Foreskin keratinocyte (primary cell): ENCODE measurements at places on chromosomes 5 and 9. TPM values are rescaled to one million over a fixed set of nuclear protein-coding genes. Genes with fewer than 3 reads are reported as not detected.

Gene S100Z
- polyA plus RNA-seq: not detected in 2 replicates

DNA sequence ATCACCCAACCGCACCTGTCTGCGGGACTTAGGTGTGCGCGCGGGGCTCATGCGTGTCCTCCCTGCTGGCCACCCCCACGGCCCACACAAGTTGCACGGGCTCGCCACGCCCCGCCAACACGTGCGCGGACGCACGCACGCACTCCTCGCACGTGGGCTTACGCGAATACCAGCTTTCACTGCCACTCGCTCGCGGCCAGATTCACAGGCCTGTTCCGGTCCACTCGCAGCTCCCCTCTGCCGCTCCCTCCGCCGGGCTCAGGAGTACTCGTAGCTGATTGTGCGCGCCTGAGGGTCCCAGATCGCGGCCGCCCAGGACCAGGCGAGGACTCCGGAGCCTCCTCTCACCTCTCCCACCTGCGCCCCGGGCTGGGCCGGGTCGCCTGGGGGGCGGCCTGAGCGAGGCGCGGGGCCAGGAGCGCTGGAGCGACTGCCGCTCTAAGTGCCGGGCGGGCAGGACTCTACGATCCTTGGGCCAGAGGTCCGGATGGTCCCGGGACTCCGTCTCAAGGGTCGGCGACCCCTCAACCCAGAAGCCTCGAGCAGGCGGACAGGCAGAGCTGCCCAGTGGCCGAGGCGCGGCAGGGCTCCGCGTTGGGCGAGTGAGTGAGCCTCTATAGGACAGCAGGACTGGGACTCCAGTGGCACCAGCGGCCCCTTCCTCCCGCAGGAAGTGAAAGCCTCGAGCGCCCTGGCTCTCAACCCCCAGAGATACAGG, 3.4 kb downstream of the PCDHGC5 start:
- no peak for DNase-seq

DNA sequence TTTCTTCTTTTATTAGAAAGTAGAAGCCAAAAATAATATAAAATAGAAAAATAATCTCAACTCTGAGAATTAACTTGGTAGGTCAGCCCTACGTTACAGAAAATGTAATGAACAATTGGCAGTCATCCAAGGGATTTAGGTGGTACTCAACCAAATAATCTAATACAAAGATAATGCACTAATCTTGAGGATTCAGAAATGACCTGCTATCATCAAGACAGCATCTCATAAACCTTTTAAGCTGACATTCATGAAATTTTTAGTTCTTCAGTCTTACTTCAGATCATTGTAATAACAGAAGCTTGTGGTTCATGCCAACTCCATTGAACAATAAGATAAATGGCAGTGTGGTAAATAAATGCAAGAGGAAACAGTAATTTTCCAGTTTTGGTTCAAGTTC, 1058.0 kb downstream of the MAT2B start:
- no peak for DNase-seq

GRCh38 chr5:149147676-149148075, 6.4 kb downstream of the ABLIM3 start:
- no peak for DNase-seq

Gene ZNF454
- 0.18 and 0.32 TPM in 2 replicates for polyA plus RNA-seq

DNA sequence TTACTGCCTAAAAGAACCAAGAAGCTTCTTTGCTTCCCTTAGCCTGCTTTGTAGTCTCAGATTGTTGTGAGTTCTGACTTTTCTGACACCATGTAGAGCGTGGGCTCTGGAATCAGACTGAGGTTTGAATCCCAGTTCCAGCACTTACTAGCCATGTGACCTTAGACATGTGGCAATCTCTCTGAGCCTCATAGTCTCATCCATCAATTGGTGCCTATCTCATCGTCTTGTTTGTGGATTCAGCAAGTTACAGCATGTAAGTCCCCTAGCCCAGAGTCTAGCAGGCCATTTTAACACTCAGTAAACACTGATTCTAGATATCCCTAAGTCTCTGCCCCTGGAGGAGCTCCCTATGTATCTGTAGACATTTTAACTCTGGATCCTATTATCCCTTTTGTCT, 94.7 kb downstream of the ANGPTL2 start:
- DNase-seq: peak; percentile 24

Gene PCDHB5
- 0.03 TPM in 1 of 2 replicates, not detected in the other for polyA plus RNA-seq

Gene LHX3
- not detected in 2 replicates for polyA plus RNA-seq

GRCh38 chr9:135926402-135927194, 19.3 kb upstream of the CAMSAP1 start:
- peak; percentile 70 for DNase-seq

Gene AGGF1
- polyA plus RNA-seq: 6.2 and 7.7 TPM in 2 replicates

DNA sequence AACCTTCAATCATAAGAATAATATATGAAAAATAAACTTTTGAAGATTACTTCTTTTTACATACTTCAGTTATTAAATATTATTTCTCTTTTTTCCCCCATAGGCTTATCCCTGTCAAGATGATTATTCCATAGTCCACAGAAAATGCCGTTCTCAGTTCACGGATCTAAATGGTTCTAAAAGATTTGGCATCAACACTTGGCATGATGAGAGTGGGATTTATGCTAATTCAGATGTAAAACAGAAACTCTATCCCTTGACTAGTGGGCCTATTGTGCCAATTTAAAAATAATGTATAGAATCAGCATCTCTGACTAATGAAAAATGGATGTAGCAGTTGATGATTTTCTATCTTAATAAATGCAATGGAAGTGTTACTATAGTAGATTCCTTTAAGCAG, 85.2 kb downstream of the CFAP95 start:
- no peak for DNase-seq

Gene GADD45G
- 0.06 TPM in 1 of 2 replicates, not detected in the other for polyA plus RNA-seq

DNA sequence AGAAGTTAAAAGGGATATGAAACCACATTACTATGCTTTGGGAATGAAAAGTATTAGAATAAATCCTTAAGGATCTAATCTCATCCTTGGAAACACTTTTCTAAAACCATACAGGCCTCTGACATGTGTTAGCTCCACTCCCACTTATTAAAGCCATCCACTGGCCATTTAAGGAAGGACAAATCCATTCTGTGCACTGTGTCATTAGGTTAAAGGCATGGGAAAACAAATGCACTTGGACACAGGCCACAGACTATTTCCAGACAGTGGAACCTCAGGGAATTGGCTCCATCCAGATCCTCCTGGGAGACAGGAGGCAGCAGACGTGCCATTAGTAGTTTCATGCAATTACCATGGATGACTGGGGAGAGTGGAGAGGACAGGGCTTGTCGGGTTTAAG, 454.9 kb downstream of the ENC1 start:
- DNase-seq: no peak

DNA sequence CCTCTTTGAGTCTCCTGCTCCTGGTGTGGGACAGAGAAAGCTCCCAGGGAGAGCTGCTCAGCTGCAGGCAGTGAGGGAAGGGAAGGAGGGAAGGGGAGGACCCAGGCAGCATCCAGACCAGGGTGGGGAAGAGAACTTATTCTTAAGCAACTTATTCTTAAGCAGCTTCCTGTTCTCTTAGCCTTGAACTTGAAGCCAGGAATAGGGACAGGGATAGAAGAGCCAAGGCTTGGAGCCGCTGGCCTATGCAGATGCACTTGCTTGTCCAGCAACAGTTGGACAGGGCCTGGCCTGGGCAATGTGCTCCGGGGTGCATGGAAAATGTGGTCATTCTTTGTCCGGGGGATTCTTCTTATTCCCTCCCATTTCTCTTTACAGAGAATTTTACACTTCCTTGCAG, 31.4 kb upstream of the SPTLC1 start:
- DNase-seq: no peak

Gene PLAC8L1
- polyA plus RNA-seq: 0.22 and 0.27 TPM in 2 replicates

DNA sequence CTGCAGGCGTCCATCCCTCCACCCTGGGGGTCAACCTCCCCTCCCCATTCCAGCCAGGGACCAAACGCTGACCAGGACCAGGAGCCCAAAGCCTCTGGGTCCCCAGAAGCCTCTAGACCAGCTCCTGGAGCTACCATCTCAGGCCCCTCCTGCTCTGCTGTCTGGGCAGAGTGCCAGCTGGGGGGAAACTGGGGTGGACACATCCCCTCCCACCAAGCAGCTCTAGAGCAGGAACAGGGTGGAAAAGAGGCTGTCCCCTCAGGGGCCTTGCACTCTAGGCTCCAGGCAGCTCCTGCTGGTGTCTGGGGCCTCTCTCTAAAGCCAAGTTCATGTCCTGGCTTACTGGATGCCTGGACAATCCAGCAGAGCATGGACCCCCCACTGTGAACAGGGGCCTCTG, 4.4 kb downstream of the SSNA1 start:
- no peak for DNase-seq

Gene ADAMTSL2
- polyA plus RNA-seq: not detected in 2 replicates

Gene TEK
- polyA plus RNA-seq: 0.01 TPM in 1 of 2 replicates, not detected in the other

GRCh38 chr5:98275980-98276379, 497.5 kb upstream of the RGMB start:
- DNase-seq: no peak

Gene HRCT1
- polyA plus RNA-seq: 0.86 and 1.2 TPM in 2 replicates

Gene FOXI1
- polyA plus RNA-seq: not detected in 2 replicates

Gene FOXD4L6
- 0.02 TPM in 1 of 2 replicates, not detected in the other for polyA plus RNA-seq

- DNase-seq: peak; percentile 47
These were observed 42.8 kb upstream of the CPEB4 start for GRCh38 chr5:173845321-173845720.

Gene FBP2
- not detected in 2 replicates for polyA plus RNA-seq

Gene FAM193B
- 29.7 and 31.9 TPM in 2 replicates for polyA plus RNA-seq

Gene AK8
- 0.16 and 0.34 TPM in 2 replicates for polyA plus RNA-seq

DNA sequence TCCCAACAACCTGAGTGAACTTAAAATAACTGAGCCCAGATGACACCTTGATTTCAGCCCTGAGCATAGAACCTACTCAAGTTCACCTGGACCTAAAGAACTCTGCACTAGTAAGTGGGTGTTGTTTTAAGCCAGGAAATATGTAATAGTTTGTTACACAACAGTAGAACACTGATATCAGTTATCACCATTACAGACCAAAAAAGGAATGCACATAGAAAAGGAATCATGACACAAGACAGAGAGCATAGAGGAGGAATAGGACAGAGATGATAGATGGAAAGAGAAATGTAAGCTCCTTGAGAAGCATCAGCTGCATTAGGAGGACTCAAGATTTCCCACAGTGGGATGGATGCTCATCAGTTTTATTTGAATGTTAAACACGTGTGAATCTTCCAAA, 1096.9 kb upstream of the SEMA6A start:
- DNase-seq: no peak

- DNase-seq: no peak
These were observed 11.2 kb upstream of the SEC16A start for GRCh38 chr9:136494012-136494411.

- DNase-seq: no peak
These were observed 190.5 kb downstream of the ADAMTS12 start for GRCh38 chr5:33701251-33701650.

- DNase-seq: no peak
These were observed 2141.6 kb upstream of the C9orf72 start for GRCh38 chr9:29714860-29715259.

DNA sequence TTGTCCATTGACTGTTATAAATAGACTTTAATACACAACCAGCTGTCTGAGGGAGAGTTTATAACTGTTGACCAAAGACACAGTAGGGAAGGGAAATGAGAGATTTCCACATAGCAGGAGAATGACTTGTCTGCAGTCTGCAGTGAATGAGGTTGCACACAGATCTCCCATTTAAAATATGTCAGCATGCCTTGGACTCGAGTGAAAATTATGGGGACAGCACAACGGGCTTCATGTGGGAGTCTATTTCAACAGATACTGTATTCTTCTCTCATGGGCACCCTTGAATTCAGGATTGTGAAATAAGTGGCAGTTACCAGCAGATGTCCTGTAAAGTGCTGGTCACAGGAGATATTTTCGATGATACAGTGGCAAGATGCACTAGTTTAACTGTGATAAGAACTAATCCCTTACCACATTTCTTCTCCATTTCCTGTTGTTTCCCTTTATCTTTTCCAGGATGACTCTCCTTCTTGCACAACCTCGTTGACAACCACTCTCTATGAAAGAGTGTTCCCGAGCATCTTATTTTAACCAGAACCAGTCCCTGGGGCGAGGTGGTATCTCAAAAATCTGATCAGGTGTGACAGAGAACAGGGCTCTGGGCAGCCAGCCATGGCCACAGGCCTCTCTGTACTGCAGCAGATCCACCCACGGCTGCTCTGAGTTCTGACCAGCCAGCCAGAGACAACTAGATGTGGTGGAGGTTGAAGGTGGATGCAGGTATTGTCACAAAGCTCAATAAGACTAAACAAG, 51.5 kb upstream of the MAP3K1 start:
- no peak for DNase-seq

Gene KCNT1
- not detected in 2 replicates for polyA plus RNA-seq

Gene MSMP
- not detected in 2 replicates for polyA plus RNA-seq

- DNase-seq: no peak
These were observed 3.8 kb downstream of the EGR1 start for GRCh38 chr5:138468966-138469539.

- no peak for DNase-seq
These were observed 3.0 kb downstream of the KIF12 start for GRCh38 chr9:114096041-114096511.

DNA sequence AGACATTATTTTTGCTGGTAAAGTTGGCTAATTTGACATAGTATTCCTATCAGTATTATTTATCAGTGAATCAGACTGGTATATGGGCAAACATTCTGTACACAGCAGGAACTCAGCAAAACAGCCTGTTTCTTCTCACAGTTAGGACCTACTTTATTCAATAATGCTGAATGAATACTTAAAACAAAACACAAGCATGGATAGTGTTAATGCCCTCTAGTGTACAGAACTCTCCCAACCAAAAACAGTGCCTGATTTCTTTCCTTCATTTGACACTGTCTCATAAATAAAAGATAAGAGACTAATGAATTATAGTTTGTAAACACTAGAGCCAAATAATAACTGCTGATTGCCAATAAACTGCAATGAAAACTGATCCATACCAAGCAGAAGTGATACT, 1113.3 kb downstream of the PTPRD start:
- no peak for DNase-seq

GRCh38 chr5:90170261-90170660, 239.3 kb downstream of the CETN3 start:
- no peak for DNase-seq

- no peak for DNase-seq
These were observed 32.9 kb downstream of the FAM163B start for GRCh38 chr9:133576031-133576874.

DNA sequence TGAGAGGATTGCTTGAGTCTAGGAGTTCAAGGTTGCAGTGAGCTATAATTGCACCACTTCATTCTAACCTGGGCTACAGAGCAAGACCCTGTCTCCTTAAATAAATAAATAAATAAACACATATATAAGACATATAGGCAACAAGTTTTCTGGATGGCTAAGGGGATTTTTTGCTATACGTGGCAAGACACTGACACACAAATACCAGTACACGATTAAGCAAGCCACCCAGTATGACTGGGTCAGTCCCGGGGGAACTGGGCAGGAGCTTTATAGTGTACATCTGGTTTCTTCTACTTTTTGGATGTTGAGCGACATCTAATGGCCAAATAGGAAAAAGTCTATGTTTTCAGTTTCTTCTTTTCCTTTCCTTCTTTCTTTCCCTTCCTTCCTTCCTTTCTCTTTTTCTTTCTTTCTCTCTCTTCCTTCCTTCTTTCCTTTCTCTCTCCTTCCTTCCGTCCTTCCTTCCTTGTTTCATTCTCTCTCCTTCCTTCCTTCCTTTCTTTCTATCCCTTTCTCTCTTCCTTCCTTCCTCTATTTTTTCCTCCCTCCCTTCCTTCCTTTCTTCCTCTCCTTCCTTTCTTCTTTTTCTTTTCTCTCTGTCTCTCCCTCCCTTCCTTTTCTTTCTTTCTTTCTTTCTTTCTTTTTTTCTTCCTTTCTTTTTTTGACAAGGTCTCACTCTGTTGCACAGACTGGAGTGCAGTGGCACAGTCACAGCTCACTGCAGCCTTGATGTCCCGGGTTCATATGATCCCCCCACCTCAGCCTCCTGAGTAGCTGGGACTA, 47.0 kb upstream of the PLIN2 start:
- peak; percentile 73 for DNase-seq

Gene SLU7
- polyA plus RNA-seq: 26.4 and 26.6 TPM in 2 replicates

- no peak for DNase-seq
These were observed 5.7 kb downstream of the IL6ST start for GRCh38 chr5:55988979-55989638.

Gene PLEKHG4B
- polyA plus RNA-seq: not detected in 2 replicates

Gene IL12B
- polyA plus RNA-seq: not detected in 2 replicates
